ENCODE measurements at places on chromosomes 3 and 15. TPM values are rescaled to one million over a fixed set of nuclear protein-coding genes. Genes with fewer than 3 reads are reported as not detected.

RETNLB gene
- polyA plus RNA-seq, result not detected

KPNA4 gene
- 15.3 TPM for polyA plus RNA-seq

PLA2G4D gene
- polyA plus RNA-seq, result 0.34 TPM

GABRB3 gene
- 1.1 TPM for polyA plus RNA-seq

WHAMM gene
- 4.8 TPM for polyA plus RNA-seq

LDHAL6B gene
- not detected for polyA plus RNA-seq

ZDHHC19 gene
- 4.5 TPM for polyA plus RNA-seq

GOLGA8R gene
- 2.9 TPM for polyA plus RNA-seq

CLRN1 gene
- not detected for polyA plus RNA-seq

BOC gene
- 29.0 TPM for polyA plus RNA-seq

THPO gene
- polyA plus RNA-seq, result 1.0 TPM

NR1I2 gene
- polyA plus RNA-seq, result not detected

HACL1 gene
- polyA plus RNA-seq, result 20.8 TPM

RSL24D1 gene
- polyA plus RNA-seq, result 50.0 TPM

DUOX1 gene
- polyA plus RNA-seq, result 4.1 TPM

MESP1 gene
- polyA plus RNA-seq, result 4.0 TPM

CEP19 gene
- polyA plus RNA-seq, result 0.58 TPM

SLC9A9 gene
- polyA plus RNA-seq, result 9.0 TPM

TRPM1 gene
- not detected for polyA plus RNA-seq

CTXN2 gene
- not detected for polyA plus RNA-seq

ATP13A5 gene
- 0.05 TPM for polyA plus RNA-seq

GXYLT2 gene
- polyA plus RNA-seq, result 17.5 TPM

PLA2G4F gene
- 0.68 TPM for polyA plus RNA-seq

BFSP2 gene
- 0.12 TPM for polyA plus RNA-seq

CDCP1 gene
- 1.8 TPM for polyA plus RNA-seq

COL6A5 gene
- polyA plus RNA-seq, result not detected

MYEF2 gene
- polyA plus RNA-seq, result 9.9 TPM

PRR20G gene
- polyA plus RNA-seq, result not detected

MOBP gene
- not detected for polyA plus RNA-seq

CCDC54 gene
- not detected for polyA plus RNA-seq

GUCA1C gene
- 25.7 TPM for polyA plus RNA-seq

COMMD2 gene
- polyA plus RNA-seq, result 12.8 TPM

MYZAP gene
- 22.4 TPM for polyA plus RNA-seq

PAK6 gene
- polyA plus RNA-seq, result 0.43 TPM

ZNF80 gene
- polyA plus RNA-seq, result 0.09 TPM

All from adipose tissue (tissue), 3 donors.